Activated CD4-positive, alpha-beta T cell treated with anti-CD3 and anti-CD28 coated beads for 24 hours (primary cell): ENCODE measurements at places on chromosomes 1 and 21.
A peak's percentile ranks its signal among the peaks of the same experiment; 100 is the strongest.

DNA sequence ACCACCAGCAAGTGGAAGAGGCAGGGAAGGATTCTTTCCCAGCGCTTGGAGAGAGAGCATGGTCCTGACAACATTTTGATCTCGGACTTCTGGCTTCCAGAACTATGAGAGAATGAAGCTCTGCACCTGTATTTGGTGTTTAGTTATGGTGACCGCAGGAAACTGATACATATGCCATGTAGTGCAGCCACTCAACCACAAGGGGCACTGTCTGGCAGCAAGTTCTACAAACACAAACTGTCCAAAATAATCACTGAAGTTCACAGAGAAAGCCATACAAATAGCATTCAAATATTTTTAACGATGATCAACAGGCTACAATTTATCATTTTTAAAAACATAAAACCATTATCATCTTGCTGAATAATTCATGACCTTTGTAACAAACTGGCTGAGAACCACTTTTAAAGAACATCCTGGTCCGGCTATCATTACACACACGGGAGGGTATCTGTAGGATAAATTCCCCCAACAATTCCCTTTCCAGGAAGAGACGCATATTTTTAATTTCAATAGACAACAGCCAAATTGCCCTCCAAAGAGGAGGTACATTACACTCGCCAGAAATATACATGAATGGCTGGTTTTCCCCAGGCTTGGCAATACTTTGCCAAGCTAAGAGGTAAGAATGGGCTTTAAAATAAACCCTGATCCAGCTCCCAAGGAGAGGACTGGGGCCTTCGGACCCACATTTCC is 9.2 kb upstream of the CBR3 start:
- peak; percentile 36 for DNase-seq

- no peak for DNase-seq
These were observed 20.0 kb downstream of the YIPF1 start for GRCh38 chr1:53869454-53870117.

GRCh38 chr1:98276514-98276913 is 355.7 kb upstream of the DPYD start:
- no peak for DNase-seq

DNA sequence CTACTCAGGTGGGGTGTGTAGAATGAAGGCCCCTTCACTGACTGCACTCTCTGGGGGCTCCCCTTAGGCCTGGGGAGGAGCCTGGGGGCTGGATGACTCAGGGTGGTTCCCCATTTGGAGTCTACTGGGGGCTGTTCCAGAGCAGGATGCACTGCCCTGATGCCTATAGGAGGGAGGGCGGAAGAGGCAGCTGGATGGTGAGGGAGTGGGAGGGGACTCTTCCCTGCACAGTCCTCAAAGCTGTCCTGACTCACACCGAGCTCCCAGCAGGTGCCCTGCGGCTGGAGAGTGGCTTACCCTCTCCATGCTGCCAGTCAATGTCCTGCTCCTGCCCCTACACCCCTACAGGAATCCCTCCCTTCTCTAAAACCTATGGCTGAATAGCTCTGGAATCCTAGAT is 204.4 kb downstream of the TRABD2B start:
- DNase-seq, result no peak

DNA sequence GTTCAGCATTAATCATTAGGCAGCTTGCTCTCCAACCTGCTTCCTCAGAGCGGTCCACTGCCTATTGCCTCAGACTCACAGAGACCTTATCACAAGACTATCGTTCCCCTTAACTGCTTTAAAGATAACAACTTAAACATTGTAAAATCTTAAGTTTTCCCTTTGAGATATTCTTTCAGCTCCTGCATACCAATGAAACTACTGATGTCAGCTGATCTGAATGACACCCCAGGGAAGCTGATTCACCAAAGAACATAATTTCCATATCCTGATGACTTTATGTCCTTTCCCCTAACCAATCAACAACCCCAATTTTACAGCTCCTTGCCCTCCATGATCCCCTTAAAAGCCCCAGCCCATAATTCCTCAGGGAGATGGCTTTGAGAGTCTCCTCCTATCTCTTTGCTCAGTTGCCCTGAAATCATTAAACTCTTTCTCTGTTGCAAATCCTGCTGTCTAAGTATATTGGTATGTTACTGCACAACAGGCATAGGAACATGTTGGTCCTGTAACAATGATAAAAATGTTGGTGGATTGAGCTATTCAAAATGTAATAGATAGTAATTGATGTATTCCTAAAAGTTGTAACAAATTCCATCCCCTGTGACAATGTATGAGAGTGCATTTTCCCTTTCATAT is 621.4 kb upstream of the RGS18 start:
- no peak for DNase-seq

DNA sequence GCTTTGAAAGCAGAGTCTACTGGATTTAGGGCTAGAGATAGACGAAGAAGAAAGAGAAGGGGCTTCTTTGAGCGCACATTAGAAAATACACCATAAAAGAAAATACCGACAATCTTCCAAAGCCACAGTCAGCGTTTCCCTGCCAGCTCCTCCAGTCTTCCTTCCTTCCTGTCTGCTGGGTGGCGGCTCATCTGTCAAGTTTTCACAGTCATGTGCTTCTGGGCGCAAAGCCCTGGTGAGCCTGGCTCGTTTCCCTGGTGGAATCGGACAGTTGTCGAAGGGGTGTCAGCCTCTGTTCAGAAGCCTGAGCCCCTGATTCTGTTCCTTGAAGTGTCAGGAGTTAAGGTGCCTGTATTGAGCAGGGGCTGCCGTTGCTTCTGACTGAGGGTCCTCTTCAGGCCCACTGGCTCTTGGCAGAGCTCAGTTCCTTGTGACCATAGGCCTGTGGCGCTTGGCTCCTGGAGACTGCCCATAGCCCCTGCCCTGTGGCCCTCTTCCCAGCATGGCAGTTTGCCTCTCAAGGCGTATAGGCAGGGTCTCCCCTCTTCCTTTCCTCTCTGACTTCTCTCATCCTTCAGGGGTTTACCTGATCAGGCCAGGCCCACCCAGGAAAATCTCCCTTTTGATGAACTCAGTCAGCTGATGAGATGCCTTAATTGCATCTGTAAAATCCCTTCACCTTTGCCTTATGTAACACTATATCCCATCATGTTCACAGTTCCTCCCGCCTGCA is 58.6 kb downstream of the ADARB1 start:
- DNase-seq, result no peak

- no peak for DNase-seq
These were observed 12.2 kb upstream of the RAB4A start for GRCh38 chr1:229258757-229259060.

GRCh38 chr1:10863886-10864285 is 67.4 kb upstream of the CASZ1 start:
- DNase-seq, result no peak

- no peak for DNase-seq
These were observed 88.8 kb upstream of the ETS2 start for GRCh38 chr21:38716942-38717341.

DNA sequence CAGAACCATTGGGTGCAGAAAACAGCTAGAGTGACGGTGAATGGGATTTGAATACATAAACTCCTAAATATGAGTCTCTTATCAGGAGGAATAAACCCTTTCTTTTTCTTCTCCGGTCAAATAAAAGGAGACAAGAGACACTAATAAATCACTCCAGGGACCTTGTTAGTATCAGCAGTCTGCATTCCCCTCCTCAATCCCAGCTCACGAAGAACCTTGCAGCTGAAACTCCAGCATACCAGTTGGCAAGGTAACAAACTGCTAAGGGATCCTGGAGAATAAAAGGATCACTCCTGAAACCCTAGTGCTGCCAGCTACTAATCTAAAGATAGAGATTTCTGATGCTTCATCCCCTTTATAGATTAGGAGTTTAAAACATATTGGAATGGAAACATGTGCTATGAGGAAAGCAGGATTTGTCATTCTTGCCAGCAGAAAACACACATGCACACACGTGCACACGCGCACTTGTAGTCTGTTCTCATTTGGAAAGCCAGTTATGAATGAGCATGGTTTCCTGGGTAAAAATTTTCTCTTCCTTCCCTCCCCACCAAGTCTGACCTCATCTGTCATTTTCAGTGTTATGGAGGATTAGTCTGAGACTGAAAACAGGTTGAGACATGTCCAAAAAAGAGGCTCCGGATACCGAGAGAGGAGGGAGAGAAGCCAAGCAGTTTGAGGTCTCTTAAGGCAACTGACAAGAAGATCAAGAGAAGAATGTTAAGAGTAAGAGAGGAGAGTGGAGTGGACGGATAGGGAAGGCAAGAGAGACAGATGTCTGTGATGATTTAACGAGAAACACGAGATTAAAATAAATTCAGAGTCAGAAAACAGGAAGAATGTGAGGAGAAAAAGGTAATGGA is 10.9 kb downstream of the IER5 start:
- DNase-seq, result no peak
